Suprapubic skin (tissue), 4 donors: ENCODE measurements at places on chromosomes 3 and 15. TPM values are rescaled to one million over a fixed set of nuclear protein-coding genes. Genes with fewer than 3 reads are reported as not detected.

KBTBD13 gene
- total RNA-seq: not detected

- H3K36me3 ChIP-seq: no peaks in the 10 kb centered on the region
- H3K4me3 ChIP-seq: no peak overlapping the region
- H3K27me3 ChIP-seq: no peaks in the 10 kb centered on the region
- DNase-seq: no peak
- H3K4me1 ChIP-seq: peaks cover 11% of the 10 kb centered on the region
These were observed 35.2 kb upstream of the RFTN1 start for GRCh38 chr3:16548721-16549120.

- no peaks in the 10 kb centered on the region for H3K36me3 ChIP-seq
- H3K4me3 ChIP-seq: no peak overlapping the region
- peaks cover 5% of the 10 kb centered on the region for H3K4me1 ChIP-seq
- no peak for DNase-seq
These were observed 96.5 kb upstream of the PRICKLE2 start for GRCh38 chr3:64321747-64322146.

GRCh38 chr15:79204886-79205675, 77.4 kb upstream of the ANKRD34C start:
- H3K36me3 ChIP-seq: no peaks in the 10 kb centered on the region
- DNase-seq: no peak
- peaks cover 36% of the 10 kb centered on the region for H3K27me3 ChIP-seq

GRCh38 chr15:93049914-93050578, 39.0 kb downstream of the RGMA start:
- no peak for DNase-seq
- H3K27ac ChIP-seq: no peak overlapping the region
- peaks cover 45% of the 10 kb centered on the region for H3K36me3 ChIP-seq
- no peaks in the 10 kb centered on the region for H3K27me3 ChIP-seq

GRCh38 chr3:32544894-32545293, 25.8 kb downstream of the DYNC1LI1 start:
- no peak overlapping the region for H3K27ac ChIP-seq
- no peak for DNase-seq
- no peak overlapping the region for H3K4me3 ChIP-seq
- H3K4me1 ChIP-seq: no peaks in the 10 kb centered on the region
- no peaks in the 10 kb centered on the region for H3K27me3 ChIP-seq
- H3K36me3 ChIP-seq: peaks cover 10% of the 10 kb centered on the region

DNA sequence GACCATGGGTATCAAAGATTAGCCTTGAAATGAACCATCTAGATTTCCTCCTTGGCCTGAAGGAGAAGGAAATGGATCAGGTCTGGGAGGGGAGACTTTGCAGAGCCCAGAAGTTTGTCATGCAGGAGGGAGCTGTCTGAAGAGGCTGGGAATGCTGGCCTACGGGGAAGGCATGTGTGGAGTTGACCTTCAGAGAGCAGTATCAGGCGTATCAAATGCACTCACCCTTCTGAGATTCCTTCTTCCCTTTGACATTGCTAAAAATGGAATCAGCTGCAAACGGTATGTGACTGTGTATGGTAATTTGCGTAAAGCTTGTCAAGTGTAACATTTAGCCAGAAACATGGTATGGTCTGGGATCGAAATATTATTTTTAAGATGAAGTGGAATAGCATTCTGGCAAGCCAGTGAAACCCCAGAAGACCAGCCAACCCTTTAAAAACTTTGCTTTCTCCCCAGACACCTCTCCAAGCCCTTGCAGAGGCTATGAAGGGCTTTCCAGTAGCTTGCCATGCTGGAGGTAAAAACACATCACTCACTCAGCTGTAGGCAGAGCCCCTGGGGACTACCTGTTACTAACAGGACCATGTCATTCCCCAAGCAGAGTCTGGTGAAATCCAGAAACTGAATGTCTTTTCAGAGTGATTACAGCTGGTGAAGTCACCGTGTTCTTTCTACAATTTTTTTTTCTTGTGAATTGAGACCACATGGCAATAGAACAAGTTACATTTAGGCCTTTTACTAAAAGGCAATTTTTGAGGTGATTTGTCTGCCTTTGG, 174.7 kb upstream of the SLC24A5 start:
- no peak for DNase-seq
- no peaks in the 10 kb centered on the region for H3K36me3 ChIP-seq
- H3K27ac ChIP-seq: no peak overlapping the region
- H3K27me3 ChIP-seq: peaks cover 3% of the 10 kb centered on the region
- H3K4me1 ChIP-seq: no peaks in the 10 kb centered on the region
- no peak overlapping the region for H3K4me3 ChIP-seq

GRCh38 chr3:177385831-177386301, 188.6 kb upstream of the TBL1XR1 start:
- H3K27me3 ChIP-seq: no peaks in the 10 kb centered on the region
- peaks cover 8% of the 10 kb centered on the region for H3K4me1 ChIP-seq
- no peaks in the 10 kb centered on the region for H3K36me3 ChIP-seq
- DNase-seq: no peak
- H3K27ac ChIP-seq: no peak overlapping the region

DNA sequence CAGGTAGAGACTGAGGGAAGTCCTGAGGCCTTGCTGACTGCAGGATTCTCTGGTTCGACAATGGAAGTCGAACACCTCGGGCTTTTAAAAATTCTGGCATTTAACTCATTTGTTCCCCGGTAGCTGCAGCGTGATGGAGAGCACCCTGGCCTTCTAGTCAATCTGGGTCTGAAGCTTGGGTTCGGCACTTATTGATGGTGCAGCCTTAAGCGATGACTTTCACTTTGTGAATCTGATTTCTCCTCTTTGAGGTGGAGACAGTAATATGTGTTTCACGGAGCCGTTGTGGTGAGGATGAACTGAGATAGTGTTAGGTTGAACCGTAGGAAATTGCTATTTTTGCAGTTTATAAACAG, 621 bp upstream of the PARP6 start:
- H3K4me3 ChIP-seq: peak overlapping the region; percentile 93
- peaks cover 32% of the 10 kb centered on the region for H3K4me1 ChIP-seq
- H3K27ac ChIP-seq: peak overlapping the region; percentile 91
- no peaks in the 10 kb centered on the region for H3K27me3 ChIP-seq

GRCh38 chr3:79766496-79767193, 1.2 kb downstream of the ROBO1 start:
- peak overlapping the region; percentile 28 for H3K4me3 ChIP-seq
- peaks cover 31% of the 10 kb centered on the region for H3K27me3 ChIP-seq
- peaks cover 17% of the 10 kb centered on the region for H3K4me1 ChIP-seq
- no peak overlapping the region for H3K27ac ChIP-seq
- no peak for DNase-seq
- no peaks in the 10 kb centered on the region for H3K36me3 ChIP-seq

DNA sequence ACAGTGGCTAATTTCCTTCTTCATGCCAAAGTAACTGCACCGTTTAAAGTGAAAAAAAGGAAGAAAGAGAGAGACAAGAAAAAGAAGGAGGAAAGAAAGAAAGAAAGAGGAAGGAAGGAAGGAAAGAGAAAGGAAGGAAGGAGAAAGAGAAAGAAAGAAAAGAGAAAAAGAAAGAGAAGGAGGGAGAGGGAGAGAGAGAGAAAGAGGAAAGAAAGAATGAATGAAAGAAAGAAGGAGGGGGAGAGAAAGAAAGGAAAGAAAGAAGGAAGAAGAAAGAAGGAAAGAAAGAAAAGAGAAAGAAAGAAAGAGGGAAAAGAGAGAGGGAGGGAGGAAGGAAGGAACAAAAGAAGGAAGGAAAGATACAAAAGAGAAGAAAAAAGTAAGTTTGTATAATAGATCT, 100.6 kb downstream of the GTPBP8 start:
- no peaks in the 10 kb centered on the region for H3K27me3 ChIP-seq
- no peak overlapping the region for H3K27ac ChIP-seq
- H3K4me3 ChIP-seq: no peak overlapping the region
- no peaks in the 10 kb centered on the region for H3K36me3 ChIP-seq

INO80 gene
- total RNA-seq: 36.7 TPM

GRCh38 chr3:184355261-184356040, 6.0 kb downstream of the CLCN2 start:
- DNase-seq: no peak
- H3K4me3 ChIP-seq: no peak overlapping the region
- no peaks in the 10 kb centered on the region for H3K27me3 ChIP-seq
- no peak overlapping the region for H3K27ac ChIP-seq
- H3K4me1 ChIP-seq: peaks cover 26% of the 10 kb centered on the region

SCG3 gene
- total RNA-seq: not detected

GRCh38 chr3:61110576-61110975, 140.7 kb downstream of the FHIT start:
- H3K4me1 ChIP-seq: peaks cover 3% of the 10 kb centered on the region
- no peak overlapping the region for H3K27ac ChIP-seq
- H3K27me3 ChIP-seq: no peaks in the 10 kb centered on the region

- H3K27ac ChIP-seq: no peak overlapping the region
- peaks cover 35% of the 10 kb centered on the region for H3K27me3 ChIP-seq
- no peaks in the 10 kb centered on the region for H3K4me1 ChIP-seq
- no peaks in the 10 kb centered on the region for H3K36me3 ChIP-seq
- DNase-seq: no peak
These were observed 47.7 kb upstream of the GRIP2 start for GRCh38 chr3:14587740-14588360.

DNA sequence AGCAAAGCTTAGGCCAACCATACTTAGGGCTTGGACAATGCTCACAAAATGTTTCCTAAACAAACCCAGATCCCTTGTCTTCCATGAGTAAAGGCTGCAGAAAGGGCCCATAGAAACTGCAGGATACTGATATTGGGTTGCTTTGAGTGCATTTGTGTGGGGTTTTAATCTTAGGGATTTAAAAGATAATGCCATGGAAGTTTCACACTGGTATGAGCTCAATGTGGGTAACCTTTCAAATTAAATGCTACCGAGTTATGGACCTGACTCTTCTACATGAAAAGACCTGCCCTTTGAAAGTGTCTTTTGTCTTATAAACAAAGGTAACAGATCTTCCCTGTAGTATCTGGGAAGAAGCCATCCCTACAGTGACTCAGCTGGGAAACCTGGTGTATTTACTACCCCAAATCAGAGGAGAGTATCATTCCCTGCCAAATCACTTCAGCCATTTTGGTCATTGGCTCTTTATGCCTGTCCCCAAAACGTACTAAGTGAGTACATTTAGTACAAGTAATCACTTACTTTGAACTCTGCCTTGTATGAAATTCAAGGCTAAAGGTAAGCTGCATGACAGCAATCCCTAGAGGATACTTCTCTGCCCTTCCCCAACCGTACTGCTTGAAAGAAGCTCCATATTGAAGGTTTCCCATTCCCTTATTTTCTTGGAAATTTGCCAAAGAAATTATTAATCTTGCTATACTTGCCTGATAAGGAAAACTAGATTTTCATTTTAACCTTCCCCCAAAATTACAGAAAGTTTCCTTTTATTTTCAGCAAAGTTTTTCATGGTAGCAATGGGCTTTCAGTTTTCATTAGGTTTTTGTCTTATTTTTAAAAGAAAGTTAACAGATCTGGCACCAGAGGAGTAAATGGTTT, 7.2 kb downstream of the TM4SF1 start:
- H3K4me1 ChIP-seq: peaks cover 78% of the 10 kb centered on the region
- no peaks in the 10 kb centered on the region for H3K36me3 ChIP-seq
- H3K27ac ChIP-seq: peak overlapping the region; percentile 84
- no peaks in the 10 kb centered on the region for H3K27me3 ChIP-seq
- peak overlapping the region; percentile 6 for H3K4me3 ChIP-seq

SEMA3B gene
- total RNA-seq: 4.0 TPM

GRCh38 chr3:166307756-166308350, 470.6 kb upstream of the BCHE start:
- no peaks in the 10 kb centered on the region for H3K27me3 ChIP-seq
- H3K27ac ChIP-seq: no peak overlapping the region

NKIRAS1 gene
- 9.0 TPM for total RNA-seq

MCTP2 gene
- 41.8 TPM for total RNA-seq

DNA sequence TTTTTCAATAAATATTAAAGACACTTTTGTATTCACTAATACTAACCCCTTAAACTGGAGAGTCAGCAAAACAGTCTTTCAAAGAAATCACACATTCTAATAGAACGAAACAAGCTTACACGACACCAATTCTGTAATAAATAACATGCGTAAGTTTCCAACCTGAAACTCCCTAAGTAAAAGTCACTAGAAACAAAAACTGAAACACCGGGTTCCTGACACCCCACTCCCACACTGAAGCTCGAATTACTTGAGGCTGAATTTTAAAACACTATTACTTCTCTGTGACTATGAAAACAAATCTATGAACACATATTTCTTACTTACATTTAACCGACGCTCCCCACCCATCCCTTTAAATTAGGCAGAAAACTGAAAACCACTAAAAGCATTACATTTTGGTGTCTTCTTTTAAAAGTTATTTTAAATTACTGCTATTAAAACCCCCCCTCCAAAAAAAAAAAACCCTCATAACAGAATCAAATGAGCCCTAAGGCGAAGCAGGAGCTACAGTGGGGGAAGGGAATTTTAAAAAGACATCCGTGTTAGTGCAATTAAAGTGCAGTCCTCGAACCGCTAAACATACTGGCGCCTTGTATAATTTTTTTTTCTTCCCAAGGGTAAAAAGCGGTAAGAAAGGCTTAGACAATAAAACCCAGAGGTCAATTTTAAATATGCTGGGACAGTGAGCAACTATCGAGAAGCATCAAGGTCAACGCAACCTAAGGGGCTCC, 878 bp downstream of the SPPL2A start:
- H3K4me3 ChIP-seq: peak overlapping the region; percentile 85
- no peaks in the 10 kb centered on the region for H3K36me3 ChIP-seq
- H3K27me3 ChIP-seq: no peaks in the 10 kb centered on the region
- peak overlapping the region; percentile 98 for H3K27ac ChIP-seq

NOX5 gene
- total RNA-seq: not detected

DNA sequence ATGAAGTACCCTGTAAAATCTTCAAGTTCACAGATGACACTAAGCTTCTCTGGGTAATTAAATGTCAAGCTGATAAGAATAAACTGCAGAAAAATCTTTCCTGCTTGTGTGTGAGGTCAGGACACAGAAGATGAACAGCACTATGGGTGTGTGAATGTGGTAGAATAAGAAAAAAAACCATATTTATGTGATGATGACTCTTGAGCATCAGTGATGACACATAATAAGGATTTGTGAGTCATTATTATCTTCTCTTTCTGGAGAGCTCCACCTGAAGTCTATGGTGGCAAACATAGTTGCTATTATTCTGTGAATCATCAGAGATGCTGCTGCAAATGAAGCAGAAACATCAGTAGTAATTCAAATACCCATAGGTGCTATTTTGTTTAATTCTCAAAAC, 422.4 kb downstream of the DIPK2A start:
- H3K4me1 ChIP-seq: no peaks in the 10 kb centered on the region
- H3K36me3 ChIP-seq: no peaks in the 10 kb centered on the region
- no peak overlapping the region for H3K4me3 ChIP-seq
- no peak for DNase-seq

AADACL2 gene
- total RNA-seq: 73.3 TPM
